ENCODE measurements at places on chromosomes 16 and 17.

DNA sequence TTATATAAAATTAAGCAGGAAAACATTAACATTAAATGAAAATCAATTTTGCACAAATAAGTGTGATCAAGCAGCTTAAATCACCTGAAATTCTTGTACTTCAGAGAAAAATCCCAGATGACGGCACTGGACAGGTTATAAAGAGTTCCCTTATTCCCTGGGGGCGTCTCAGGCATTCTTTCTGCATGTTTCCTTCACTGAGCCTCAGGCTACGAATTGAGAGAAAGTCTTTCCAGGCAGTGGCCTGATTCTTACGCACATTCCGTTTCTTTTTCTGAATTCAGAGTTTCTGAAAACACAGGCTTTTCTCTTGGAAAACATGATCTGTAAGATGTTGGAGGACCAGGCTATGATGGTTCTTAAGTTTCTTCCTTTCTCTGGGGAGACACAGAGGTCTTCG, 22.1 kb upstream of the PITPNM3 start:
- no peak for DNase-seq

DNA sequence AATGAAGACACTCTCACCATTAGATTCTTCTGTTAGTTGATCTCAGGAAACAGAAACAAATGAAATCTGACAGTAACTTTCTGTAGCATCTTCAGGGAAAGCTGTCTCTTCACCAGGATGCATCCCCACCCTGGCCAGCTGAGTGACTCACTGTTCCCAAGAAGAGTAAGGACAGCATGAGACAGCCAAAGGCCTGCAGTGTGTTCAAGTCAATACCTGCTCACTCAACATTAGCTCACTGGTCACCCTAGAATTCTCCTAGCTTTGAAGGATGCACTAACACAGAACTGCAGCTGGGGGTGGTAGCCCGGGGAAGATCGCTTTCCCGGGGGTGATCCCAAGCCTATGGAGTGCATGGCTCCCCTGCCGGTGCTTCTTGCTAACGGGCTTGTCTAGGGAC, 28.2 kb upstream of the CLEC18B start:
- peak; percentile 85 for DNase-seq

DNA sequence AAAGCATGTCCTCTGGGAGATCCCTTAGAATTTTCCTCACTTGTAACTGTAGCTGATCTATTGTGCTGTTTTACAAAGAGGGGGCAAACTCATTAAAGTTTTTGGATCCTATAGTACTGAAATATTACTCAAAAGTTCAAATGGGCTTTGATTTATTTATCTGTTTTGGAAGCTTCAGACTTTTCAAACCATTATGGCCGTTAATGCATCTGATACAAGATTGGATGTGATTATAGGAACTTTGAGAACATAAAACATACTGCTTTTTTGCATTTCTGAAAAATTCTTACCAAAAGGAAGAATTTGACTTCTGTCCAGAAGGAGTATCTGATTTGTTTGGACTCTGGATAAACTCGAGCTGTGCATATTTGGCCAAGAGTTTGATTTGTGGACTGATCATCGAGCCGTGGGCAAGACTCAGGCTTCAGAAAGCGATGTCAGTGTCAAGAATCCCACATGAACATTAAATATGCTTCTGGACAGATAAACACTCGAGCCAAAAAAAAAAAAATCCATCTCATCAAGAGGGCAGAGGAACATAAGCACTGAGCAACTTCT, 8.2 kb upstream of the MARCHF10 start:
- DNase-seq, result no peak

DNA sequence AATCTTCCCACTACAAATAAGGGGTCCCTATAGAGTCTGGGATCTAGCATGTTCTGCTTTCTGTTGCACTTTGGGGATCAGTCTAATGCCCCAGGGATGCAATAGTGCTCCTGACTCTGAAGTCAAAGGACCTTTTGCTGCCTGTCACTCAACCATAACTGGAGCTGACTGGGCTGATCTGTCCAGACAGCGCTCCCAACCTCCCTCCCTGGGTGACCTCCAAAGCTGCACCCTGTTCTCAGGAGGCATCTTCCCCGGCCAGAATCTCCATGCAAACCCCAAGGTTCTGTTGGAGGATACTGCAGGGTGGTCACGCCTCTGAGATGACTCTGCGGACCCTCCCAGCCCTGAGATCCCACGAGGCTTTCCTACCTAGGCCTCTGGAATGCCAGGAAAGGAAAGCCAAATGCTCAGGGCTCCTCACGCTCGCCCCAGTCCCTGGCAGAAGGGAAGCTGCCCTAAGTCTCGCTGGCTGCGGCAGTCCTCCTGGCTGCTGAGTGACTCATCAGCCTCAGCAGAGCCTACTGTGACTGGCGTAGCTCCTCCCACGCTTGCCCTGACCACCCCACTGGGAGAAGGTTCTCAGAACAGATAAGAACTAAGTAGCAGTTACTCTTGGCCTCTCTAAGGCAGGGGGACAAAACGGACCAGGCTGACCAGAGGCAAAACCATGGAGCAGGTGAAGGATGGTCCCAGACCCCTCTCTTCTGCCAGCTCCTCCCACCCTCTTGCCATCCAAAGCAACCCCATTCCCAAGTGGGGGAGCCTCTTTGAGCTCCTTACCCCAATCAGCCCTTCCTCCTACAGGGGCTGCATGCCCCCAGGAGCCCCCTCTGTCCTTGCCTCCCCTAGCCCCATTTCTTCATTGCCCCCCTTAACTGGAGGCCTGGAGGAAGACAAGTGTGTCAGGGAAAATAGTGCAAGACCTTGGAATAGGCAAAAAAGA, 124.1 kb upstream of the TNRC6C start:
- DNase-seq, result peak; percentile 59

DNA sequence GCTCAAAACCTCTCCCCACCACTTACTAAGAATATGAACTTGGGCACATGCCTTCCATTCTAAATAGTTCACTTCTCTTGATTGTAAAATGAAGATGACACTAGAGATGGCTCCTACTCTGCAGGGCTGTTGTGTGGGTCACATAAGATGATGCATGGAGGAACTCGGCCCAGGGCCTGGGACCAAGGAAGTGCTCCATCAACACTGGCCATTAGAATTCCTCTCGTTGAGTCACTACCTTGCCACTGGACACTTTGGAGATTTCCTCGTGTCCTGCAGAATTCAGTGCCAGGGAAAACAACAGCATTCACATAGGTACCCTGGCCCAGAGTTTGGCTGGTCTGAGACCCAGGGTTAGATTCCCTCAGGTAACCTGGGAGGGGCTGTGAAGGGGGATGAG, 18.6 kb downstream of the HNF1B start:
- DNase-seq, result peak; percentile 33

- DNase-seq, result peak; percentile 47
Observed at GRCh38 chr16:1691276-1691675, 13.2 kb downstream of the JPT2 start.

GRCh38 chr17:39915559-39915958, 2.9 kb downstream of the GSDMB start:
- no peak for DNase-seq

DNA sequence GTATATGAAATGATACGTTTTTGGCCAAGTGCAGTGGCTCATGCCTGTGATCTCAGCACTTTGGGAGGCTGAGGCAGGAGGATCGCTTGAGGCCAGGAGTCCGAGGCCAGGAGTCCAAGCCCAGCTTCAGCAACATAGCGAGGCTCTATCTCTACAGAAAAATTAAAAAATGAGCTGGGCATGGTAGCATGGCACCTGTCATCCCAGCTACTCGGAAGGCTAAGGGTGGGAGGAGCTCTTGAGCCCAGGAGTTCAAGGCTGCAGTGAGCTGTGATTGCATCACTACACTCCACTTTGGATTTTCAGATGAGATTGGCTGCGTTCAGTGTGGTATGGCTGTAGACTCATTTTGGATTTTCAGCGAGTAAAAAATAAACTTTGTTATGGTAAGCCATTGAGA, 112.4 kb downstream of the DNAH3 start:
- DNase-seq, result no peak

DNA sequence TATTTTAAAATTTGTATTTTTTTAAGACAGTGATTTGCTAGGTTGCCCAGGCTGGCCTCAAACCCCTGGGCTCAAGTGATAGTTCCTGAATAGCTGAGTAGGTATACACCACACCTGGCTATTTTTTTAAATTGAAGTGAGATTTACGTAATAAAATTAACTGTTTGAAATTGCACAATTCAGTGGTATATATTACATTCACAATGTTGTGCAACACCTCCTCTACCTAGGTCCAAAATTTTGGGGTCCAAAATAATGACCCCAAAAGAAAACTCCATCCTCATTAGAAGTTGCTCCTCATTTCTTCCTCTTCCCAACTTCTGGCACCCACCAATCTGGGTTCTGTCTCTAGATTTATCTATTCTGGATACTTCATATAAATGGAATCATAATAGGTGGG, 3.0 kb upstream of the SMARCD2 start:
- DNase-seq, result no peak

DNA sequence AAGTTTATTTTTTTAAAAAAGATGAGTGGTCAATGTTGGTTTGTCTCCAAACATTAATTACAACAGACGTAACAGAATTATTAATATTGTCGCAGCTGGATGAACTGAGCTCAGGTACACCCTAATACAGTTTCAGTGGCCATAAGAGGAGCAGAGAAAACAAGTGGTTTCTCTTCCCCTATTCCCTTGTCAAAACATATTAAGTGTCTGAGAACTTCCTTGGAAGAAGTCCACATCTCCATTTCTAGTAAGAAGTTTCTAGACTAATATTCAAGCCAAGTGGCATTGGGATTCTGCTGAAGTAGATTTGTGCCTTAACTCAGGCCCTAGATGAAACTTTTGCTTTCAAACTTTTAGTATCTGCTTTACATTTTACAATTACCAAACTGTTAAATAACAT, 47.7 kb downstream of the GNA13 start:
- no peak for DNase-seq

GRCh38 chr16:61014869-61015268, 1021.4 kb downstream of the CDH8 start:
- DNase-seq, result no peak

DNA sequence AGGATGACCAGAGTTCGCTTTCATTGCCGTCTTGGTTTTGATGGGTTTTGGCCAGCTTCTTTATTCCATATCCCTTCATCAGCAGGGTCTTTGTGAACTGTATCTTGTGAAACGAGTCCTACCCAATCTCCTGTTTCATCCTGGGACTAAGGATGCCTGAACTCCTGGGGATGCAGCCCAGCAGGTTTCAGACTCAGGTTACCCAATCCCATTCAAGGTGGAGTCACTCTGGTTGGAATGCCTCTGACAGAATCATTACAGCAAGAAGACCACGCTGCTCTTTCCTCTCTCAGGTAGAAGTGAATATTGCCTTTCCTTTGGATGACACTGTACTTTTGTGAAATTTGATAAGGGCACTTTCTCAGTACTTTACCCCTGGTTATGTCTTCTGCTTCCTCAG, 98.1 kb downstream of the CDH11 start:
- DNase-seq, result no peak

- no peak for DNase-seq
Observed at GRCh38 chr17:39230361-39230760, 4.6 kb upstream of the STAC2 start.

GRCh38 chr16:84577034-84577803, 40.7 kb downstream of the COTL1 start:
- no peak for DNase-seq

GRCh38 chr16:86338403-86339115, 171.8 kb upstream of the FOXF1 start:
- DNase-seq, result no peak

GRCh38 chr16:67194260-67194659, 2.3 kb downstream of the E2F4 start:
- no peak for DNase-seq

DNA sequence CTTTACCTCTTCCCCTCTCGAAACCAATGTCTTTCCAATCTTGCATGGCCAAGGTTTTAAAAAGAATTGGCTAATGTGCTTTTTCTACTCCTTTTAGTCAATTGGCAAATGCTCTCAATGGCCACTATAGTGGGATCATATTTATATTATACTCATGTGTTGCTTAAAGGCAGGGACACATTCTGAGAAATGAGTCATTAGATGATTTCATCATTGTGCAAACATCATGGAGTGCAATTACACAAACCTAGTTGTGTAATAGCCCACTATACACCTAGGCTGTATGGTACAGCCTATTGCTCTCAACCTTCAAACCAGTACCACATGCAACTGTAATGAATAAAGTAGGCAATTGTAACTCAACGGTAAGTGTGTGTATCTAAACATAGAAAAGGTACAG, 180.9 kb downstream of the HS3ST3A1 start:
- peak; percentile 75 for DNase-seq

- DNase-seq, result no peak
Observed at GRCh38 chr16:88548131-88548874, 21.9 kb upstream of the ZC3H18 start.

GRCh38 chr16:58393138-58393504, 850 bp downstream of the GINS3 start:
- DNase-seq, result no peak

- DNase-seq, result no peak
Observed at GRCh38 chr16:72357910-72358309, 186.0 kb upstream of the PMFBP1 start.

DNA sequence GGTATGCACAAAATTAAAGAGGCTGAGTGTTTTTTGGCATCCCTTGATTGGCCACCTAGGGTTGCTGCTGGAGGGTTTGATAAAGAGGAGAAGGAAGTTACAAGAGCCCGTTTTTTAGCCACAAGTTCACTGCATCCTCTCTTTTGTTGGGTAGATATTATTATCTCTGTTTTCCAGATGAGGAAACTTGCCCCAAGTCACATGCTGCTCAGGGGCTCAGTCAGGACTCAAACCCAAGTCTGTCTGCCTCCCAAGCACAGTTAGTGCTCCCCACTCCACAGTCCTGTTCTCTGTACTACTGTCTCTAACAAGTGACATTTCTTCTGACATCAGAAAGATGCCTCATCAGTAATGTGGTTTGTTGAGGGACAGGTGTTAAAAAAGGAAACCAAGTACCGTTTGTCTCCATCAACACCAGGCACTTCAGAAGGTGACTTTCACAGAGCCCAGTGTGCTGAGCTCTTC, 1.4 kb downstream of the NT5M start:
- no peak for DNase-seq

DNA sequence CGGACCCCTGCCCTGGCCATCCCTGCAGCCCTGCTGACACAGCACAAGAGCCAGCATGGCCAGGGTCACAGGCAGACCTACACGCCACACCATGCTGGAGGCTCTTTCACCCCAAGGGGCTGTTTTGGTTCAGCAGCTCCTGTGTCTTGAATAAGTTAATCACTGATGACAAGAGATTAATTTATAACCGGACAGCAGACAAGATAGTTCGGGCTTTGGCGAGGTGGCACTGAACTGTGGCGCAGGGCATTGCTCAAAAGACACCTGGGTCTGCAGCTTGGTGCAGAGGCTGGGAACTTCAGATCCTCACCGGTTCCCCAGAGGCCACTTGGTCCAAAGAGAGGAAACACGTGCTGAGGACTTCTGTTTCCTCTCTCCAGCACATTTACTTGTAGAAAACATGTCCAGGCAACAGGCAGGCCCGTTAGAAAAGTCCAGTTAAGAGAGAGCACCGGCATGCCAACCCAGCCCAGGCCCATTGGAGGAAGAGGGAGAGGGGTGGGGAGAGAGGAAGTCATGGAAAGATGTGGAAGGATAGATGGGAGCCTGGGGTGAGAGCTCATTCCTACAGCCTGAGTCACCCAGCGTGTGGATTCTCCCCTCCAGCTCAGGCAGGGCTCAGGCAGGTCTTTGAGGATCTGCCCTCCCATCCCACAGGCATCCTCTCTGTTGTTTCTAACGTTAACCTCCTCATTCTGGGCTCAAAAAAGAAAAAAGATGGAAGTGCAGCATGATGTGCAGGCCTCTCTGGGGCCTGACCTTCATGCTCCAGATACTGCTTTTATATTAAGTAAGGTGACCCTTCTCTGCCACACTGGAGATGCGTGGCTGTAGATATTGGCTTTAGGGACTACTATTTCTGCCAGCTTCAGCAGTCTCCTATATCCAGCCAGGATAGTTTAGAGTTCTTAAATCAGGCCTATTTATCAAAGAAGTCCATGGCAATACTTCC, 80.0 kb upstream of the HNF1B start:
- DNase-seq, result peak; percentile 62

GRCh38 chr16:3388325-3388724, 12.5 kb downstream of the ZSCAN32 start:
- no peak for DNase-seq
